ENCODE measurements at places on chromosomes 1 and 21. TPM values are rescaled to one million over a fixed set of nuclear protein-coding genes. Genes with fewer than 3 reads are reported as not detected.

DNA sequence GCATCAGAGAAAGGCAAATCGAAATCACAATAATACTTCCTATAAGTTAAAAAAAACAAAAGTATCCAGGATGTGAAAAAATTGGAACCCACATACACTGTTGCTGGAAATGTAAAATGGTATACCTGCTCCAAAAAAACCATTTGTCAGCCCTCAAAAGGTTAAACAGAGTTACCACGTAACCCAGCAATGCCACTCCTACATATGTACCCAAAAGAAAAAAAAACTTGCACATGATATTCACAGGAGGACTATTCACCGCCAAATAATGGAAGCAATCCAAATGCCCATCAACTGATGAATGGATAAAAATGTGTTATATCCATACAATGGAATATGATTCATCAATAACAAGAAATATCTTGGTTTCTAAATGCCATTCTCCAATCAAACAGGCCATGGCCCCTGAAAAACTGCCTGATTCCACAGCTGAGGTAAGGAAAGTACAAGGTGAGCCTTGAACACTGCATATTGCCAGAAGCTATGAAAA lies 38.8 kb upstream of the PSMG1 start:
- no peak for DNase-seq

The ATP6V1G3 gene
- not detected for total RNA-seq

DNA sequence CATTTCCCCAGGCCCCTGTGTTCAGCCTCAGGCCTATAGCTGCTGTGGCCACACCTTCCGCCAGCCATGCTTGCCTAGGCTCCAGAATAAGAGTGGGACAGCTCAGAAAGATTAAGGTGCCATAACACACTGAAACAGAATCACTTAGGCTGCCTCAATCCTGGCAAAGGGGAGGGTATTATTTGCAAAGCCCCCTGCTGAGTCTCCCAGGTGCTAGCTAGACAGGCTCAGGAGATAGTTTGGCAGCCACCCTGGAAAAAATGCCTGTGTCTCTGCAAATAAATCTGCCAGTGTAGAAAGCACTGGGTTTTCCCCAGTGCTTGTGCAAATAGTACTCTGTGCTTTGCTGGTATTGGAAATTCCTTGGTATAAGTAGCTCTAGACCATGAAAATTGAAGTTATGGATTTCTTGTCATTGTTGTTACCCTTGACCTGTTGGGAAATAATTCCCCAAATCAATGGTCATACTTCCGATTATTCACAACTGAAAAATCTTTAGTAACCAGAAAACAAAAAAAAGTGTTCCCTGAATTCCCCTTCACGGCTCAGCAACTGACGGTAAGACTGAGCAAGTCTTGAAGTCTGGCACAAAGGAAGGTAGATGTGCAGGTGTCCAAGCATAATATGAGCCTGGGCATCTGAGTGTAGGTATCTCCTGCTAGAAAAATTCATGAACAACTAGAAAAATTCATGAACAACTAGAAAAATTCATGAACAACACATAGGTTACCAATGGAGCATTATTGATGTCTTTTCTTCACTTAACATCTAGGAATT lies 56.9 kb downstream of the PROX1 start:
- no peak for DNase-seq

The FCN3 gene
- not detected for total RNA-seq

- no peak for DNase-seq
These were observed 131.2 kb downstream of the AKT3 start for GRCh38 chr1:243718893-243719292.

The KMO gene
- total RNA-seq, result 0.37 TPM

DNA sequence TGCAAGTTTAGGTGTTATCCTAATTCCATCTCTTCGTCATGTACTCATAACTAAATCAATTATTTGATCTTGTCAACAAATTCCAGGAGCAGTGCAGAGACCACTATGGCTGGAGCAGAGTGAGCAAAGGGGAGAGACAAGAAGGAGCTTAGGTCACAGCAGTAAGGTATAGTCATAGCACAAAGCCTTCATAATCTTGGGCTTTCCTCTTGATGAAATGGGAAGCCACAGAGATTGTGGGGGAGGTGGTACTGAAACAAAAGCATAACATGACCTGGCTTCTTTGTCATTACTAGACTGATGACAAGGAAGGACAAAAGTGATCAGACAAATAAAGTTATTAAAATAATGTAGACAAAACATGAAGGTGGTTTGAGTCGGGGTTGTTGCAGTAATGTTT lies 60.1 kb upstream of the PTGS2 start:
- no peak for DNase-seq

- no peak for DNase-seq
These were observed 1349.0 kb upstream of the B3GALT2 start for GRCh38 chr1:194535369-194535768.

The FAM131C gene
- not detected for total RNA-seq

The SNAP47 gene
- total RNA-seq, result 37.0 TPM

GRCh38 chr1:183180634-183181056 lies 5.4 kb upstream of the LAMC2 start:
- no peak for DNase-seq

DNA sequence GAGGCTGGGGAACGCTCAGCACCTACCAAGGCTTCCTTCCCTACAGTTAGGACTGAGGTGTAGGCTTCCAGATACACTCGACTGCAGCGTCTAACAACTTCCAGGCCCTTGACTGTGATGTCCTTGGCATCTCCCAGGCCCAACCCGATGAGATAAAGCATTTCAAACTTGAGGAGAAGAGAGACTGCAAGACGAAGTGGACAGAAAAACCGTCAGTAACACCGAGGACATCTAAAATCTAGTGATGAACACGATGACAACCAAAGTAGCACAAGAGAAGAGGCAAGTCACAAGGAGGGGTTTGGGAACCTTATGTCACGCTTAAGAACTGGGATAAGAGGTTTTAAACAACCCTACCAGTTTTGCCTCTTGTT lies 314 bp downstream of the DPH5 start:
- DNase-seq, result no peak

DNA sequence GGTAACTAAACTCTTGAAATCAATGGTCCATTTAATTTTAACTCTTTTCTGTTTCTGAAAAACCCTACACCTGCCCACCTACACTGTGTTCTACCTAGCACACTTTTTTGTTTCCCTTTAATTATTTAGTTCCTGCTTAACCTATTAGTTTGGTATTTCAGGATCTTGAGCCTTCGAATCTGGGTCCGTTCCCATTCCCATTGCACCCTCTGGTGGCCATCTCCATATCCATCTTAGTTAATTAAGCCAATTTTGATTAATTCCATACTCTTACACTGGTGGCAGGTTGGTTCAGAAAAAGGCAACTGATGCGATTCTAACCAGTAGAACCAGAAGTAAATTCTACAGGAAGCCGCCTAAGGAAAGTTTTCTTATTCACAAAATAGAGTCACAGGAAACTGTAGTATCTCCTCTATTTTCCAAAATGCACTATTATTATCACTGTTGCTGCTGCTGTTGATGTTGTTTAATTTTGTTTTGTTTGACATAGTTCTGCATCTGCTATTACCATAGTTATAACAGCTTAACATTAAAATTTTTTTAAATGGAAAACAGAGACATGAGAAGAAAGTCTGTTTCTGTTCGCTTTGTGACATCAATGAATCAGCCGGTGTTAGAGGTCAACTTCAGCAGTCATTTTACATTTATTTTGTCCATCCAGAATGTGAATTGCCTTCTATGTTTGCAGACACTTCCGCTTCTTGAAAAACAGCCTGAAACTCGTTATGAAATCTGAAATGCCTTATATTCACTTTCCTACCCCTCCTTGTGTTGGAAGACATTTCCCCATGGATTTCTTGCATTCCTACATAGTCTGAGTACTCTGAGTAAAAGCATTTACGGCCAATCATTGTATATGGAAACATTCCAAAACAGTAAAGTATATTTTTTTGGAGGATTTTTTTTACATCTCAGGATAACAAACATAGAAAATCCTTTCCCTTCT lies 115.5 kb upstream of the NCAM2 start:
- no peak for DNase-seq

- DNase-seq, result no peak
These were observed 20.1 kb downstream of the INKA2 start for GRCh38 chr1:111719135-111719534.

The KANK4 gene
- total RNA-seq, result 6.2 TPM

The CYYR1 gene
- total RNA-seq, result 11.4 TPM

DNA sequence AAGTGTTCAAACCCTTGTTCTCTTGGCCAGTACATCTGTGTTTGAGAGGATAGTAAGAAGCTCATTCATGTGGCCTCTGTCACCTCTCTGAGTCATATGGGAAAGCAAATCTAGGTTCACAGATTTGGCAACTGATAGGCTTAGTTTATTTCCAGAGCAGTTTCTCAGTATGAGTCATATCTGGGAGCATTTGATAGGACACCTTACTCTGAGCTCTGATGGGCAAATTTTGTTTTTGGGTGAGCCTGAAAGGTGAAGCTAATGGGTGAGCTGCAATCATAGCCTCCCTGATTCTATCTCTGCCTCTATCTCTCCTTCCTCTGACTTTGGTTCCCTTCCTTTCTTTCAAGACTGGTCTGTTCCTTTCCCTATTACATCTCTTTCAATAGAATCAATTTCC lies 134.4 kb downstream of the S1PR1 start:
- DNase-seq, result no peak

DNA sequence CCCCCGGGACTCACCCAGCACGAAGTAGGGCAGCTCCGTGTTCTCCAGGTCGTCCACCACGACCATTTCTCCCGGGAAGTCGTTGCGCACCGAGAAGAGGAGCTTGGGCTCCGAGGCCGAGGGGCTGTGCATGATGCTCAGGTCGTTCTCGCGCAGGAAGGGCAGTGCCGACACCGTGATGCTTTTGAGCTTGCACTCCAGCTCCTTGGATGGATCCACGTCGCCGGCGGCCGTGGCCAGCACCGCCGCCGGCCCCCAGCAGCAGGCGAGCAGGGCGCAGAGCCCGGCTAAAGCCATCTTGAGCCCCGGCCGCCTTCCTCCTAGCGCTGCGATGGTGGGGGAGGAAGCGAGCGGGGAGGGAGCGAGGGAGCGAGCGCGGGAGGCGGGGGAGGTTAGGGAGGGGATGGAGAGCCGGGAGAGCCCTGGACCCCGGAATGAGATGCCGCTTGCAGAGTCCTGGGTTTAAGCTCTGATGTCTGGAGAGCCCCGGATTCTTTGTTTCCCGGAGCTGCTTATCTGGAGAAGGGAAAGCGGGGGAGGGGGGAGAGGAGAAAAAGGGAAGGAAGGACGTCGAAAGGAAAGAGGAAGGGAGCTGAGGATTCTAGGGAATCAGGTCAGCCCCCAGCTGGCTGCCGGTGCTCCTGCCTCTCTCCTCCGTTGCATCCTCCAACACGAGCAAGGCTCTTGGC lies at the start of gene ASTN1:
Gene ASTN1, minus strand, starts transcription at position 333 of the 689 bp plus-strand sequence. Its CDS starts 36 bp downstream, at position 297.
- no peak for DNase-seq

DNA sequence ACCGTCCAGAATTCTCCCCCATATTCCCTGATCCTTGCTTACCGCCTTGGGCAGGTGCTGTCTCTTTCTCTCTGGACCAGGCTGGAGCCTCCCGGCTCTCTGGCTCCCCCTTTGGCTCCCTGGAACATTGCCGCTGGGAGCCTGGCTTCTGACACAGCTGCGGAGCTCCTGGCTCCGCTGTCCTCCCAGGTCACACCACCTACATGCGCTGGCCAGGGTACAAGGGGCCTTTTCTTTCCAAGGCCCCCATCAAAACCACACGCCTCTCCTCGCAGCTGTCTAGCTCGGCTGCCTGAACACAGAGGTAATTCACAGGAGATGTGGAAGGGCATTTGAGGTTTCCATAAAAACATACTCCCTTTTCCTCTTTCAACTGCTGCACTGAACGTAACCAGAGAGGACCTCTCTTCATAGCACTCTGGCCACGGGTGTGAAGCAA lies 7.5 kb upstream of the ZNF648 start:
- no peak for DNase-seq

The CENPS gene
- 6.1 TPM for total RNA-seq

DNA sequence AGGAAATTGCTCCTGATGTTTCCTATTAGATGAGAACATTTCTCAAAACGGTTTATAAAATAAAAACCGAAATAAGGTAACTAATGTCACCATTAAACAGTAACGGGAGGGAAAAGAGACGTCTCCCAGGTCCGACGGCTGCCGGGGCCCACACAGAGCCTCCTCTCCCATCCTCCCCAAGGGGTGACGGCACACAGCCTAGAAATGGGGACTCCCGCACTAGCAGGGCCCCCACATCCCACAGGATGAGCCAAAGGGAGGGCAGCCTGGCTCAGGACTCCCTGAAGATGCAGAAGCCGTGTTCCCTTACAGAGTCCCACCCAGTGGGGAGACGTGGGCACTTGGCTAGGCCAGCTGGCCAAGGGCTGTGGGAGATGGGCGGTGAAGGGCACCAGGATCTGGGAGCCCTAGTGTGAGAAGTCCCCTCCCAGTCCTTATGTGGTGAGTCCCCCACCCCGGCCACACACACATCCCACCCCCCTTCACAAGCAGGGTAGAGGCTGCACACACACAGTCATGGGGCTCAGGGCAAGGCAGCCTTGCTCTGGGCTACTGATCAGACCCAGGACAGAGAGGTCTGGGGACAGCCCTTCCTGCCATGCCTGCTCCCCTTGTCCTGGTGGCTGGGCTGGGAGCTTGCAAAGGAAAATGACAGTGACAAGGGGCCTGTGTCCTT lies 3.3 kb downstream of the KRTAP10-3 start:
- DNase-seq, result no peak

DNA sequence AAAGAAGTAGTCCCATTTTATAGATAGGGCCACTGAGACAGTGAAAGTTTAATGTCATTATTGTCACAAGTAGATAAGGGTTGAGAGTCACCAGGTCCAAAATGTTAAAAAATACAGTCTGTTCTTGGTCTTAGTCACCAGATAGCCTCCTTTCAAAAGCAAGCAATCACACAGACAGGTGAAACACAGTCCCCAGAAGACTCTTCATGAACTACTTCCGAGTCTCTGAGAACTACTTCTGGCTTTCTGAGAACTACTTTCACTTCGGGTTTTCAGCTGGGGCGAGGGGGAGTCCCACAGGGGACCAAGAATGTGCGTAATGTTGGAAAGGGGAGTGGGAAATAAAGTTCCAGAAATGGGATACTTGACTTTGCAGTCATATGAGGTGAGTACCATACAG lies 143.2 kb downstream of the HHIPL2 start:
- DNase-seq, result no peak

- no peak for DNase-seq
These were observed 34.7 kb downstream of the UBE2G2 start for GRCh38 chr21:44766818-44767354.

DNA sequence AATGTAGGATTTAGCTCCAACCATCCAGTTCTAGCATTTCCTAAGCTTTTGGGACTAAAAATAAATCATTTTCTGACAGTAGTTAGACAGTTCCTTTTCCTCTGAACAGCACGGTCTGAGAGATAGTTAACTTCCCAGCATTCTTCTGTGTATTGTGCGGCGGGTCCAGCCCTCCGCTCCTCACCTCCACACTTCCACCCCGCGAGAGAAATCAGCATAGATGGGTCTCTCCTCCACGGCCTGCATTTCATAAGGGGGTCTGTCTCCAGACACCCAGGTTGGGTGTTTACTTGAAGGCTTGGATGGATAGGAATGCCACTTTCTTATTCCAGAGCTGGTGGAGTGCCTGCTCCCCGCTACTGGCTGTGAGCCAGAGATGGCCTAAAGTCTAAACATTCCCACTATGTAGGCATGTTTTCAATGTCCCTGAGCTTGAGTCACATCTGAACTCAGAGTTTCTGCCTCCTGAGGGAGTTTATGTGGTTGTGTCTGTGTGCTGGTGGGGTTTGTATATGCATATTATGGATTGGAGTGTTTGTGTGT lies 38.0 kb upstream of the PPP2R5A start:
- DNase-seq, result no peak
